ENCODE measurements at places on chromosomes 3 and 15.

DNA sequence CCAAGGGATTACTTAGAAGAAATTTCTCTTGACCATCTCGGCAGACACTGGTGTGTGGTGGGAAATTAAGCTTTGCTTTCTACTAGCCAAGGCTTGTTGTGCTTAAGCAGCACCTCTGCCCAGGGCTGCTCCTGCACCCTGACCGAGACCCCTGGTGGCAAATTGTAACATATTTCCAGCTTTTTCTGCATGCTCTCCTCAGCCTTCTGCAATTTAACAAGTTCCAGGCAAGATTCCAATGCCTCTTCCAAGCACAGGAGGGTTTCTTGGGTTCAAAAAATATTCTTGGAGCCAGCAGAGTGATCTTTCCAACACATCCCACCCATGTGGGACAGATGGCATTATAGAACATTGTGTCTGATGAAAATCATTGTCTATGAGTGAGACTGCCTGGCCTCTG lies 210.5 kb downstream of the CLSTN2 start:
- no peak for DNase-seq

GRCh38 chr15:88480981-88481380 lies 13.5 kb downstream of the MRPS11 start:
- DNase-seq = no peak

DNA sequence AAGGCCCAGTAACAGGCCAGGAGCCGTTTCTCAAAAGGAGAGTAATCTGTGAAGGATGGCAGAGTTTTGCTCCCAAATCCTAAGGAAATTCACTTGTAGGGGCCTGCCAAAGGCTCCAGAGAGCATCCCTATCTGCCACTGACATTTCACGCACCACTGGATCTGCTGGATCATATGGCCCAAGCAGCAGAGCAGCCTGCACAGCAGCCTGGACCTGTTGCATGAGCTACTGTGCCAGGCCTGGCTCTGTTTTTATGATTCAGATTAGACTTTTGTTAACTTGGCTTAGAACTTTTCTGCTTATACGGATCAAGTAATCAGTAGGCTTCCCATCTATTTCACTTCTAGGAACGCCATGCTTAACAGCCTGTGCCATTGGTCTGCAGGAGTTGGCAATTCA lies 70.7 kb downstream of the CHRD start:
- no peak for DNase-seq

DNA sequence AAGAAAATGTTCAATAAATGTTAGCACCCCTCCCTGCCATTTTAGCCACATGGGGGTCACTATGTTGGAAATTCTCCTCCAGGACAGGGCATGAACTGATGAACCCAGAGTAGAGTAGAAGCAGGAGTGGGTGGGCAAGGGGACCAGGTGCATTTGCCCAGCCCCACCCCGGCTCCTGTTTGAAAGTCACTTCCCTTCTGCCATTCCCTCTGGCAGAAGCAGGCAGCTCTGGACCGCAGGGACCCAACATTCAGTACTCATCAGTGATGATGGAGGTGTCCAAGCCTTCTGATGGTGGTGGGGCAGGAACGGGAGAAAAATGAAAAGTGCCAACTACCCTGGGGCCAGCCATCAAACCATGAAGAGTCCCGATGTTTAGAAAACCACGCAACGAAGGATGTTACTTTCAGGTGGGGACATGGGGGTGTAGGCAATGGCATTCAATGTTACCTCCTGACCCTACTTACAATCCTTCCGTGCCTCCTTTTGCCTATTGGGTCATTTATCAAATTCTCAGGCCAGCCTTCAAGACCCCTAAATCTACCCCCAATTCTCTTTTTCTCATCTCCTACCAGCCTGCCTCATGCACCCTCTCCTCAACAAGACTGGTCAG lies 17.2 kb downstream of the UBAP1L start:
- no peak for DNase-seq

DNA sequence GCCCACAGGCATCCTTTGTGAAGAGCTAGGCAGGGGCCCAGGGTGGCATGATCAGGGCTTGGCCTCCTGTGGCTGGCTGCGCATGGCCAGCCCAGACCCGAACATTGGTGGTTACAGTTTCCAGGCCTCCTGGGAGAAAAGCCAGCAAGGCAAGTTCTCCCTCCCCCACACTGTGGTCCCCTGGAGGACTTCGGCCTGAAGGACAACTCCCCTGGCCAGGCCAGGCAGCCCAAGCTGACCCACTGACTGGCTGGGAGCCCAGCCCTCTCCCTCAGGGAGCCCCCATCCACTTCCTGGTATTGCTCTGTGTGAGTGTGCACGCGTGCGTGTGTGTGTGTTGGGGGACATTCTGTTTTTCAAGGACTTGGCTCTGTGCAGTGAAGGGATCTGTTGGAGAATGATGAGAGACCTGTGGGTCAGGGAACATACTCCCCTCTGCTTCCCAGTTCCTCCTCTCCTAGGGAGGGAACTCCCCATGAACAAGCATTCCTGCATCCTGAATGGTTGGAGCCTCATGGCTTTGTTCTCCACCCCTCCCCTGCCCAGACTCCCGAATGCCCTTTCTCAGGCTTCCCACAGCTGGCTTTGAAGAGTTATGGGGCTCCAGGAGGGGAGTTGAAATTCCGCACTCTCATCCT lies 29.5 kb downstream of the CORO2B start:
- DNase-seq = no peak

Data from inflammatory macrophage treated with lipopolysaccharide for 4 hours (primary cell).